ENCODE measurements at places on chromosomes 16 and 17.

- DNase-seq = no peak
Observed at GRCh38 chr16:17224350-17224749, 246.4 kb downstream of the XYLT1 start.

DNA sequence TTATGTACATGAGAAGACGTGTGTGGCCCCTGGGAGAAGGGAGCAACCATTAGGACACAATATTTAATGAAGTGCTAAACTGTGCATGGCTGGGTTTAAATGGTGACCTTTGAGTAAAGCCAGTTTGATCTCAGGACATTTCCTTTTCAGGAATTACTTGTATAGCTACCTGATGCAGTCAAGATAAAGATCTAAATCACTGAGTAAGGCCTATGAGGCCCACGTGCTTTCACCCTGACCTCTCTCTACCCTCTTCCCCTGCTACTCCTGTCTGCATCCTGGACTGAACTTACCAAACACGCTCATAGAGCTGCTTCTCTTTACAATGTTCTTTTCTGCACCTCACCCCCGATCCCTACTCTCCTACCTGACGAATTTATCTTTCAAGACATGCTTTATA, 98.9 kb downstream of the GRIN2A start:
- no peak for DNase-seq

DNA sequence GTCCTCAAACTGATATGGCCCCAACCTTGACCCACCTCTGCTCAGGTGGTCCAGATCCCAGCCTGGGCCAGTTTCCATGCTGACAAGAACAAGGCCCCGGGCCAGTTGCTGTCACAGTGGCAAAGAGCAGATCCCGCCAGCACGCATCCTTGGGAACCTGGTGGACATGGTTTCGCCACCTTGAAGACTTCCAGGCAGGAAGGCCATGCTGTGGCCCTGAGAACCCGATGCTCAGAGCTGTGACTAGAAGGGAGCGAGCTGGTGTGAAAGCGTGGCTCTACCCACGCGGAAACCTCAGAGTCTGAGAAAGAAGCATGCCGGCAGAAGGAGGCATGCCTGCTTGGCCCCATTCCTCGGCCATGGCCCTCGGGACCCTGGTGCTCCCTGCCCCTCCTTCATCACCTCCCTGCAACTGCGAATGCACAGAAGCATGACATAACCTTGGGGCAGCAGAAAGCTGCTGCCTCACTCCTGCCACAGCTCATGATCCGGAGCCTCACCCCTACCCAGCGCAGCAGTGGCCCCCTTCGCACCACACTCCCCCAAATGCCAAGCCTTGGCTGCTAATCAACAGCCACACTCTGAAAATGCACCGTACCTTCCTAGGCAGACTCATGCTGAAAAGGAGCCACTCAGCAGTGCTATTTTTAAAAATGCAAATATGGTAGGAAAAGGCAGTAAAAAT, 33.2 kb downstream of the UBE2O start:
- no peak for DNase-seq

DNA sequence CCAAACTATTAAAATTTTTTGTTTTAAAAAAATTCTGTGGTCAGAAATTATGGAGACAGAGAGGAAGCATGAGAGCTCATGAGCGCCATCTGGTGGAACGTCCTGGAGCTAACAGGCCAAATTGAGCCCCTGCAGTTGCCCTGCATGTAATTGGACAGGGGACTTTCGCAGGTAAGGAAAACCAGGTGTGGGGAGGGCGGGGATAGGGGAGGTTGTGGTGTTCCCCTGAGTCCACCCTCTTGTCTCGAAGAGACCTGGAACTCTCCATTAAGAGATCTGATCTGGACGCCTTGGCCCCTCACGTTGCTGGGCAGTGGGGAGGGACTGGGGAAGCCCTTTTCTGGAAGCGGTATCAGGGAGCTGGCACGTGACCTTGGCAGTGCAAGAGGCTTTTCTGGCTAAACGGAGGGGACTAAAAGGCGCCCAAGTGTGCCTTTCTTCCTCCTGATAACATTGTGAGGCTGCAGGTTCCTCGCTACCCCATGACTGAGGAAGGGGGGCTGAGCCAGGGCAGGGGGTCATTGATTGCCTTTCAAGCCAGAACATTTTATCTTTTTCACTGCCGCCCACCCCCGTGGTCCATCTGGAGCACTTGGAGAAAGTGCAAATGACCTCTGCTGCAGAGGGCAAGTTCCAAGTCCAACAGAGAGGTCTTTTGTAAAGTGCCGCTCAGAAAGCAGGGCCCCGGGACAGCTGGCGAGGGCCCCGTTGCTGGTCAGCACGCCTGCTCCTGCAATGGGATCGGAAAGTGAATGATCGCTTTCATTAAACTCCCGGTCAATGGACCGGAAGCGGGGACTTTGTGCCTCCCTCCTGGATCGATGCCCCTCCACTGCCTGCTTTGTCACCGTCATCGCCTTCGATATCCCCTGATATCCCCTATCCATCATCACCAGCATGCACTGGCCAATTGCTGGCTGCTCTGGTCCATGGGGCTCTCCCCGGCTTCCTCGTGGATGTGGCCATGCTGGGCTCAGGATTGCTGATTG, 18.4 kb downstream of the PDILT start:
- DNase-seq = no peak

DNA sequence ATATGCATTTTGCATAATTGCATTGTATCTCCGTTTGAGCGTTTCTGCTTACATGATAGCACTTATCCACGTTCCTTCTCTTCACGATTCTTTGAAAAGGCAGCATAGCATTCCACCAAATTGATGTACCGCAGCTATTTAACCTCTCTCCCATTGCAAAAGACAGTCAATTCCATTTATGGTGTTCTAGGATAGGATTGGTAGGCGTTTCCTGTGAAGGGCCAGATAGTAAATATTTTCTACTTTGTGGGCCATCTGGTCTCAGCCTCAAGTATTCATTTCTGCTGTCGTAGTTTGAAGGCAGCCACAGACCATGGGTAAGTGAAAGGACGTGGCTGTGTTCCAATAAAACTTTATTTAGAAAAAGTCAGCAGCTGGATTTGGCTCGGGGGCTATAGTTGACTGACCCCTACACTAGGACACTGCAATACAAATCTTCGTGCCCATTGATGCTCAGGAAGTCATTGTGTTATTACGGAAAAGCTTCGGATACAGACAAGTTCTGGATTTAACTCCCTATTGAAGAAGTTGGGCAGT, 10.1 kb downstream of the SNX29 start:
- no peak for DNase-seq

- DNase-seq = no peak
Observed at GRCh38 chr16:51592001-51592501, 441.0 kb upstream of the SALL1 start.

DNA sequence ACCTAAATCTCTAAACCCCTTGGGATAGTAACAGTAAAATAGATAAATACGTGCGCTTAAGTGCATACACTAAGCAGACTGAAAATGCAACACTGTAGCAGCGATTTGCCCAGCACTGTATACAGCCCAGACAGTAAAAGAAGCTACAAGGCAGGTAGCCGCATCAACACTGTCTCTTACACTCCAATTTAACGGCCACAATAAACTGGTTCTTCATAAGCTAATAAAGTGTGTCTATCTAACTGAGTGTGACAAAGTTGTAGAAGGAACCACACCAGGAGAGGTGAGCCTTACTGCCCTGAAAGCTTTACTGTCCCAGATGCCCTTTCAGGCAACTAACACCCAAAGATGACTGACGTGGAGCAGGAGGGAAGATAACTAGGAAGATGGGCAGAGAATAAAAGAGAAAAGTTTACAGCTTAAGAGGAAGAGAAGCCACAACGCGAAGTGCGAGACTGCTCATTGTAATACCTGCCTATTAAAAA, 847 bp downstream of the ZDHHC7 start:
- no peak for DNase-seq

GRCh38 chr17:44084131-44084538, 13.6 kb downstream of the G6PC3 start:
- DNase-seq = no peak

DNA sequence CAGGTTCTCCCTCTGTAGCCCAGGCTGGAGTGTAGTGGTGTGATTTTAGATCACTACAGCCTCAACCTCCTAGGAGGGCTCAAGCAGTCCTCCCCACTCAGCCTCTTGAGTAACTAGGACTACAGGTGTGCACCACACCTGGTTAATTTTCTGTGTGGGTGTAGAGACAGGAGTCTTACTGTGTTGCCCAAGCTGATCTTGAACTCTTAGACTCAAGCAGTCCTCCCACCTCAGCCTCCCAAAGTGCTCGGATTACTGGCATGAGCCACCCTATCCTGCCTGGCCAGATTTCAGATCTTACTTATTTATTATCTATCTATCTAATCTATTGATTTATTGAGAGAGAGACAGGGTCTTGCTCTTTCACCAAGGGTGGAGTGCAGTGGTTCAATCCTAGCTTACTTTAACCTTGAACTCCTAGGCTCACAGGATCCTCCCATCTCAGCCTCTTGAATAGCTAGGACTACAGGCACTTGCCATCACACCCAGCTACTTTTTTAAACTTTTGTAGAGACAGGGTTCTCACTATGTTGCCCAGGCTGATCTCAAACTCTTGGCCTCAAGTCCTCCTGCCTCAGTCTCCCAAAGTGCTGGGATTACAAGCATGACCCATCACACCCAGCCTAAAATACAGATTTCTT, 61.8 kb downstream of the TUBD1 start:
- DNase-seq = no peak
